ENCODE measurements at places on chromosomes 1 and 21. TPM values are rescaled to one million over a fixed set of nuclear protein-coding genes. Genes with fewer than 3 reads are reported as not detected.

The FCER1G gene
- 1.1 TPM for total RNA-seq

The PCP4 gene
- total RNA-seq: not detected

The EPHA2 gene
- 51.0 TPM for total RNA-seq

The FCRL2 gene
- total RNA-seq: not detected

The AMY1B gene
- total RNA-seq: not detected

The KCNN3 gene
- total RNA-seq: not detected

DNA sequence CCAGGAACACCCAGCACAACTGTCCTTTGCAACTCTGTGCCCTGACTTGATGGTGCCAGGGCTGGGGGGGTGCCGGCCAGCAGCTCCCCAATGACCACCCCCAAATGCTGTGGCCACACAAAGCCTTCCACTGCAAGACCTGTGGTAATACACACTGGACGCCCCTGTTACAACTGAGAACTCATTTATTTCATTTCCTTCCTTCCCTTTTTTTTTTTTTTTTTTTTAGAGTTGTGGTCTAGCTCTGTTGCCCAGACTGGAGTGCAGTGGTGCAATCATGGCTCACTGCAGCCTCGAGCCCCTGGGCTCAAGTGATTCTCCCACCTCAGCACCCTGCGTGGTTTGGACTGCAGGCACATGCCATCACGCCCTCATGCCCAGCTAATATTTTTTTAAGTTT, 25.2 kb downstream of the TP73 start:
- H3K4me1 ChIP-seq: no peaks in the 10 kb centered on the region
- no peak for DNase-seq
- no peak overlapping the region for H3K4me3 ChIP-seq
- H3K27ac ChIP-seq: no peak overlapping the region
- no peaks in the 10 kb centered on the region for H3K27me3 ChIP-seq
- H3K36me3 ChIP-seq: no peaks in the 10 kb centered on the region

DNA sequence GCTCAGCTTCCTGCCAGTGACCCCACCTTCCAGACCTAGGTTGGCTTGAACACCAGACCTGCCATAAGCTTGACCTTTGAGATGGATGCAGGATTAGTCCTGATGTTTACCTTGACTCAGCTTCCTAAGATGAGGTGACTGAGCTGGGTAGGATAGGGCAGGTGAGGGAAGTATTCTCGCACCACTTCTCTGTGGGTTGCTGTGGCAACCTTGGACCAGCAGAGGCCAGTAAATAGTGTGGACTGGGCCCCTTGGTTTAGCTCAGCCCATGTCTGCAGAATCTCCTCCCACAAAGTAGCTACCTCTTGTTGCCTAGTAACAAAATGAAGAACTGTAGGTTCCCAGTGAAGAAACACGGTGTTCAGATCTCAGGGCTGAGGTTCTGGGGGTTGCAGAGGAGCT, 8.4 kb downstream of the RPS6KA1 start:
- H3K4me1 ChIP-seq: peaks cover 16% of the 10 kb centered on the region
- no peak overlapping the region for H3K4me3 ChIP-seq
- H3K36me3 ChIP-seq: peaks cover 3% of the 10 kb centered on the region
- no peak overlapping the region for H3K27ac ChIP-seq

DNA sequence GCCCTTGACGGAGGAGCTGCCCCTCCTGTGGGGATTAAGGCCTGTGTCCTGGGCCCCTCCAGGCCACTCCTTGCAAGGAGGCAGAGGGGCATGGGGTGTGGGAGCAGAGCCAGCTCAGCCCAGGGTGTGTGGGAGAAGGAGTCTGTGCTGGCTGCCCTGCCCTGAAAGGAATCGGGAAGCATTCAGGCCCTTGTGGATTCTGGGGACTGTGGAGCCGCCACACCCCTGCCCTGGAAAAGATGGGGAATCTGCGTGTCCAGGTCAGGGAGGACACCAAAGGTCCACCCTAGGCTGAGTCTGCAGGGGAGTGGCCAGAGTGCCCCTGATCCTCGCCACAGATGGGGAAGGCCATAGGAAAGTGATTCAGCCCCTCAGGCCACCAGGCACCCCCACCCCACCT, 16.5 kb upstream of the PRDM16 start:
- H3K36me3 ChIP-seq: no peaks in the 10 kb centered on the region
- no peak overlapping the region for H3K4me3 ChIP-seq
- no peaks in the 10 kb centered on the region for H3K27me3 ChIP-seq

- no peaks in the 10 kb centered on the region for H3K36me3 ChIP-seq
- no peak overlapping the region for H3K4me3 ChIP-seq
- DNase-seq: no peak
- no peaks in the 10 kb centered on the region for H3K27me3 ChIP-seq
Measured at GRCh38 chr21:25428537-25428936, 178.7 kb downstream of the MRPL39 start.

- H3K27ac ChIP-seq: no peak overlapping the region
- peaks cover 36% of the 10 kb centered on the region for H3K4me1 ChIP-seq
- H3K36me3 ChIP-seq: peaks cover 25% of the 10 kb centered on the region
- H3K27me3 ChIP-seq: no peaks in the 10 kb centered on the region
Measured at GRCh38 chr1:149846042-149846441, 53.3 kb upstream of the BOLA1 start.

GRCh38 chr1:143661418-143662101, 310.2 kb downstream of the FAM72C start:
- peaks cover 5% of the 10 kb centered on the region for H3K27me3 ChIP-seq
- DNase-seq: no peak
- H3K4me1 ChIP-seq: no peaks in the 10 kb centered on the region
- H3K36me3 ChIP-seq: no peaks in the 10 kb centered on the region

- no peak overlapping the region for H3K27ac ChIP-seq
- no peak for DNase-seq
- no peaks in the 10 kb centered on the region for H3K4me1 ChIP-seq
- H3K4me3 ChIP-seq: no peak overlapping the region
Measured at GRCh38 chr1:220229771-220230170, 42.5 kb downstream of the RAB3GAP2 start.

GRCh38 chr1:73587080-73587479, 610.9 kb downstream of the LRRIQ3 start:
- H3K27me3 ChIP-seq: no peaks in the 10 kb centered on the region
- no peaks in the 10 kb centered on the region for H3K4me1 ChIP-seq
- H3K4me3 ChIP-seq: no peak overlapping the region

GRCh38 chr1:192045131-192045530, 113.1 kb upstream of the RGS18 start:
- no peaks in the 10 kb centered on the region for H3K36me3 ChIP-seq
- no peaks in the 10 kb centered on the region for H3K4me1 ChIP-seq
- no peak for DNase-seq
- H3K4me3 ChIP-seq: no peak overlapping the region
- no peak overlapping the region for H3K27ac ChIP-seq
- H3K27me3 ChIP-seq: no peaks in the 10 kb centered on the region

- H3K4me1 ChIP-seq: no peaks in the 10 kb centered on the region
- no peak for DNase-seq
- H3K4me3 ChIP-seq: no peak overlapping the region
Measured at GRCh38 chr1:64701071-64701470, 43.8 kb upstream of the RAVER2 start.

DNA sequence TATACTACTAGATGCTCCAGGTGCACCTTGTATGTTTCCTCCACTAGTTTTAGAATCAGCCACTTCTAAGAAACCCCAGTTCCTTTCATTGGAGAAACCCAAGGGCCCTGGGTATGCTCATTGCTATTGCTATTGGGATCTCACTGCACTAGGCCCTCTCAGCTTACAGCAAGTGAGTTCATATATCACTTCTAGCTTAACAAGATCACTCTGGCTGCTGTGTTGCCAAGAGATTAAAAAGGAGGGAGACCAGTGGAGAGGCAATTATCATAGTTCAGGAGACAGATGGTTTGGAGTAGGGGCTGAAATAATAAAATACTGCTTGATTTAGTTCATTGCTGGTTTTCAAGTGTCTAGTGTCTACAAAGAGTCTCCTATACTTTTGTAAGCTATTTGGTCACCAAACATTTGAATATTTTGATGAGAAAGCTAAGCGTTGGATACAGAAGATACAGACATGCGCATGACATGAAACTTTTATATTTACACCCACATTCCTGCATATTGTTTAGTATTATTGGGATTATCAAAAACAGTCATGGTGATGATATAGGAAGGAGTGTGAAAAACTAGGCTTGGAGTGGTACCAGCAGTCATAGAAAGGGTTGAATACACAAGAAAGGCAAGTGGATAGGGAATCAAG, 671.9 kb downstream of the ADGRL2 start:
- no peaks in the 10 kb centered on the region for H3K36me3 ChIP-seq
- no peak for DNase-seq
- H3K27me3 ChIP-seq: no peaks in the 10 kb centered on the region

Measured in SJSA1 (cell line).